ENCODE measurements at places on chromosomes 16 and 17.

- DNase-seq, result no peak
Measured at GRCh38 chr16:72300892-72301291, 128.9 kb upstream of the PMFBP1 start.

DNA sequence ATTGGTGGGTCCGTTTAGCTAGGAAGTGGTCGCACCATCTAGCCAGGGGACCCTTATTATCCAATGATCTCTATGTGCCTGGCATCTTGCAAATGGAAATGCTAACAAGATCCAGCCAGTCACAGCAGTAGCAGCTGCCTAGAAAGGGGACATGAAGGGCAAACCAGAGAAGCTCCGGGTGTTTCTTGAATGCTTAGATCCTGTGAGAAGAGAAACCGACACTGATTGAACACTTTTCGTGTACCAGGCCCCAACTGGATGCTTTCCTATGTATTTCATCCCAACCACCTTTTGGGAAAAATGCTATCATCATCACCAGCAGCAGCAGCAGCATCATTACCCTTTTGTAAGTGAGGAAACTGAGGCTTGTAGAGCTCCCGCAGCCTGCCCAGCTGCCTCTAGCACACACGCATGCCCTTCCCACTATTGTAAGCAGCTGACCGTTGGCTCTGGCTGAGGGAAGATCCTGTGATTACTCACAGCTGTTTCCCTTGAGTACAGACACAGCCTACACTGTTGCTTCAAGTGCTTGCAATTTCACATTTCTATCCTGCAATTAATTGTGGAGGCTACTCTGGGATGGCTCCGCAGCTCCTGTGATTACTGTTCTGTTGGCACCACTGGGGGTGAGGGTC lies 180.7 kb upstream of the CACNG5 start:
- no peak for DNase-seq

- DNase-seq, result no peak
Measured at GRCh38 chr17:69175625-69176456, 34.1 kb upstream of the ABCA6 start.

- DNase-seq, result no peak
Measured at GRCh38 chr17:59769887-59770286, 62.4 kb downstream of the VMP1 start.

DNA sequence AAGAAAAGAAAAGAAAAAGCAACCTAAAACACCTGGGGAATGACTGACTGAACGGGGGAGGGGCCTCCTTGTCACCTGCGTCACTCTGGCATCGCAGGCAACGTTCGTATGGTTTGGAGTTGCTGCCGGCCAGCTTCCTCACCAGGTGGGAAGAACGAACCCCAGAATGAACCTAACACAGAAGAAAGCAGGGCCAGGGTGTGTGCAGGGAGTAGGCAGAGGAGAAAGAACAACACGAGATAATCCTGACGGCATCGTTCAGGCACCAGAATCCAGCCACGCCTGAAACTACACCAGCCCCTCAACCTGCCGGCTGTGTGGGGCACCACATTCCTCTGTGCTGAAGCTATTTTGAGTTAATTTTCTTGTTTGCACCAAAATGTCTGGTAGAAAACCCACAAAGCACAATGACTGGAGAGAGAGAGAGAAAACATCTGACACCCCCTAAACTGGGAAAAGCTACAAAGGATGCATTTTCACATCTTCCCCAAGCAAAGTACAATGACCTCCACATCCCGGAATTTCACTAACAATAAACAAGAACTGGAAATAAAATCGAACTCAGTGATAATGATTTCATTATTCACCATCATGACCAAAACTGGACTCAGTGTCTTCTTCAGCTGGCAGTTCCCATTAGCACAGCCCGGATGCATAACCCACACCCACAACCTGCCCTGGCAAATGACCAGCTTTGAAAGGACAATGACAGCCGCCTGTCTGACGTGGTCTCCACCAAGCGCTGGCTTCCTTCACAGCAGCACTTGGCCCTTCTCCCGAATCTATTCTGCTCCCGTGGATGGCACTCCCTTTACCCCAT lies 23.6 kb downstream of the RAB40B start:
- DNase-seq, result no peak

GRCh38 chr16:6663668-6664067 lies 669.0 kb upstream of the RBFOX1 start:
- DNase-seq, result no peak

DNA sequence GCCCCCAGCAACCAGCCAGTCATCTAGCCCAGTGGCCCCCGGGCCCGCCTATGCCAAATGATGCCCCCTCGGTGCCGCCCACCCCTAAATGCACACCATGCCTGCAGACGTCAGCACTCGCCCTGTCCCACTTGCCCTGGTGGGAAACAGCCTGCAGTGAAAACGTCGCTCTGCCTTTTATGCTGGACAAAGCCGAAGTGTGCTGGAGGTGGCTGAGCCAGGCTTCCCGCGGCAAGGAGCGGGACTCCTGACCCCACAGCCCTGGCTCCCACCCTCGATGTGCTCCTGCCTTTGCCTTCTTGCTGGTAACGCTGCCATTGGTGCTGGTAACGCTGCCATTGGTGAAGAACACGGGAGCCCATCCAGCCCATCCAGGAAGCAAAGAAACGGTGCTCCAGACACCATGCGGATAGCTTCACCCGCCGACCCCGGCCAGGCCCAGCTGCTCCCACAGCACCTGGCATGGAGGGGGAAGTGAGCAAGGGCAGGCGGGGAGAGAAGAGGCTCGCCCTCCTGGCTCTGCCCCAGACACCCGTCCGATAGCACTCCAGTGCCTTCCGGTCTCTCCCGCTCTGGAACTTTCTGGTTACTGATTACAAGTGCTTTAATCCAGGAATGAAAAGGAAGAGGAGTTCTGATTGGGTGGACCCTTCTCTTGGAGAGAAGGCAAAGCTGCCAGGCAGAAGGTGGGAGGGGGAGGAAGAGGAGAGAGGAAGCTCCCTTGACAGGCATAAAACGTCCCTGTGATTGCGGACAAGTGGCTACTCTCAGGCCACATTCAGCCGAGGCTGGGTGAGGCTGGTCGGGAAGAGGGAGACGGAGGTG lies 4.0 kb upstream of the BAIAP2 start:
- DNase-seq, result no peak

DNA sequence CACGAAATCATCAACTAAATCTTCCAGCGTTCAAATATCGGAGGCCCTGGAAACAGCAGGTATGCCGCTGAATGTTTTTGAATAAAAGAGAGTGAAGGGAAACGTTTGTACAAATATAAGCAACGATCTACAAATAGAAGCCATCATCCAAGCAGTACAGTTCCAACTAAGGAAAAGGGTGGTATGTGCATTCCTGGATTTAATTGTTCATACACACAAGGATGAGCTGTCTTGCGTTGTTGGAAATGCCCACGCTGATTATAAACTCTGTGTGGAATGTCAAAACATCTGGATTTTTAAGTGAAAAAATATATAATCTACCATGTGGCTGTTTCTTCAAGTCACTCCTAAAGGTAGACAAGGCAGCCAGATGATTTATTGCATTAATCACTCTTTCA lies 191.8 kb upstream of the HSBP1 start:
- DNase-seq, result no peak

- DNase-seq, result no peak
Measured at GRCh38 chr16:75239542-75240122, 11.8 kb downstream of the BCAR1 start.

DNA sequence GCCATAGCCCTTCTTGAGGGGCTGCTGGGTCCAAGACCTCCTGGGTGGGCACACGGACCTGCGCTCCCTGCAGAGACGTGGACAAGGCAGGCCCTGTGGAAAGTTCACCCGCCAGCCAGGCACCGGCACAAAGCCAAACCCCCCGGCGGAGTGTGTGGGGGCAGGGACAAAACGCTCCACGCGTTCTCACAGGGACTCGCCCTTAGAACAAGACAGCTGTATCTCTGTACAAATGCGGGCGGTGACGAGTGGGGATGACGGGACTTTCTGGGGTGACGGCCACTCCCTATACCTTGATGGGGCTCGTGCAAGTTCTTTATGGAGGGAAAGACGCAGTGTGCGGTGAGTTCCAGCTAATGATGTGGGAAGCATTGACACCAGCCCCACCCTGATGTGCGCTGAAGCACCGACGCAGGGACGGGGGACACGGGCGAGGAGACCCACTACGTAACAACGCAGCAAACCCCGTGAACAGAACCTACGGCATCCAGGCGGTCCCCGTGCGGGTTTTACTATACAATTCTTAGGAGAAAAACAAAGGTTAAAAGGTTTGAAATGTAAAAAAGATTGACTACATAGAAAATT lies 49.4 kb downstream of the LMF1 start:
- DNase-seq, result no peak

GRCh38 chr17:67431249-67432015 lies 54.4 kb downstream of the PITPNC1 start:
- no peak for DNase-seq

- DNase-seq, result no peak
Measured at GRCh38 chr16:78593352-78593751, 493.9 kb downstream of the WWOX start.

- DNase-seq, result no peak
Measured at GRCh38 chr16:16095646-16096045, 127.6 kb downstream of the ABCC6 start.

- no peak for DNase-seq
Measured at GRCh38 chr17:29057361-29057760, 14.4 kb downstream of the PIPOX start.

DNA sequence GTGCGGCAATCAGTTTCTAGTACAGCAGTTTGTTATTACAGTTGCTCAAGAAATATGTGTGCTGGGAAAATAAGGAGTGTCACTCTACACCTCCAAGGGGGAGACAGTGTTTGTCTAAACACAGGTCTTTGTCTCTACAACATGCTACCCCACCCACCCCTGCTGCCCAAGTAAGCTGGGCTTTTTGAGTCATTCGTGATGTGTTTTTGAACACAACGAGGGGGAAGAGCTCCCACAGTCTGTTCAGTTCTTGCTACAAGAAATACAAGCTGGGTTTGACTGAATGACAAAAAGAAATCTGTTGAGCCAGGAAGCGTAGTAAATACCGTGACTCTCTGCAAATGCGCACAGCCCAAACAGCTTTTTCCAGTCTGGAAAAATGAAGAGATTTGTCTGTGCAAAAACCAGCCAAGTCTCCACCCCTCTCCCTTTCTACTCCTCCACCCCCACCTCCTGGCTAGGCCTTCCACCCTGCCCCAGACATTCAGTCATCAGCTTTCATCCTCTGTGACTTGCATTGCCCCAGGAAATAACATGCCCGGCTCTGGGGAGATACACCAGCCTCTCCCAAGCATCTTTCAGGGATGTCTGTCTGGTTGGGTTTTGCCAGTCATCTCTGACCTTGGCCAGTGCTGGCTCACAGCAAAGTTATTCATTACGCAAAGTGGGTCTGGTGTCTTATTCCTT lies 25.7 kb downstream of the CHD9 start:
- DNase-seq, result no peak

GRCh38 chr16:85134076-85134788 lies 22.0 kb upstream of the CIBAR2 start:
- DNase-seq, result no peak

GRCh38 chr16:74562117-74562516 lies 44.8 kb downstream of the GLG1 start:
- no peak for DNase-seq

DNA sequence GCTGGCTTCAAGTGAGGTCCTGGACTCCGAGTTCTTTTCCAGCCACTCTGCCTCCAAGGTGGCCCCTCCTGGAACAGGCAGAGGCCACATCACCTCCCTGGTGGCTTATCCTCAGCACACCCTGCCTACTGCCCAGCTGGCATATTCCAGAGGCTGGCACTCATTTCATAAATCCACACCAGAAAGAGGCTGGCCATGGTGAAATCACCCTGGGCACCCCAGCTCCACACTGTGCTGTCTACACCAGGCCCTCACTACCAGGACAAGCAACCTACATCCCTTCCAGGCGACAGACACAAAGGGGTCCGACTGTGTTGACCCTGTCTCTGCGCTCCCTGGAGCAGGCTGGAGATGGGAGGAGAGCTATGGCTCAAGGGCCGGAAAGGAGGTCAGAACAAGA lies 100.2 kb downstream of the C16orf78 start:
- DNase-seq, result no peak

DNA sequence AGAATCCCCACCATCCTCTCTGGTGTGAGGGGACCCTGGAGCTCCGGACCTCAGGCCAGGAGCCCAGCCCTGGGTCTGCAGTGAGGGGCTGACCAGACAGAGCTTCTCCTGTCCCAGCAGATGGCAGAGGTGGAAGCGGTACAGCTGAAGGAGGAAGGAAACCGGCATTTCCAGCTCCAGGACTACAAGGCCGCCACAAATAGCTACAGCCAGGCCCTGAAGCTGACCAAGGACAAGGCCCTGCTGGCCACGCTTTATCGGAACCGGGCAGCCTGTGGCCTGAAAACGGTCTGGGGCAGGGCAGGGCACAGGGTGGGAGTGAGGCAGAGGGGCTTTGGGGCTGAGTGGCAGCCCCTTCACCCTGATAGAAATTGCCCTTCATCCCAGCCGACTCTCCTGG lies 527 bp downstream of the UNC45B start:
- DNase-seq, result no peak

- DNase-seq, result no peak
Measured at GRCh38 chr17:73650140-73650539, 5.9 kb upstream of the SDK2 start.

GRCh38 chr16:8391257-8391656 lies 199.1 kb downstream of the TMEM114 start:
- DNase-seq, result no peak

- no peak for DNase-seq
Measured at GRCh38 chr17:142876-143784, 5.8 kb downstream of the SCGB1C2 start.

- DNase-seq, result no peak
Measured at GRCh38 chr16:1550069-1550468, 16.6 kb downstream of the TMEM204 start.

DNA sequence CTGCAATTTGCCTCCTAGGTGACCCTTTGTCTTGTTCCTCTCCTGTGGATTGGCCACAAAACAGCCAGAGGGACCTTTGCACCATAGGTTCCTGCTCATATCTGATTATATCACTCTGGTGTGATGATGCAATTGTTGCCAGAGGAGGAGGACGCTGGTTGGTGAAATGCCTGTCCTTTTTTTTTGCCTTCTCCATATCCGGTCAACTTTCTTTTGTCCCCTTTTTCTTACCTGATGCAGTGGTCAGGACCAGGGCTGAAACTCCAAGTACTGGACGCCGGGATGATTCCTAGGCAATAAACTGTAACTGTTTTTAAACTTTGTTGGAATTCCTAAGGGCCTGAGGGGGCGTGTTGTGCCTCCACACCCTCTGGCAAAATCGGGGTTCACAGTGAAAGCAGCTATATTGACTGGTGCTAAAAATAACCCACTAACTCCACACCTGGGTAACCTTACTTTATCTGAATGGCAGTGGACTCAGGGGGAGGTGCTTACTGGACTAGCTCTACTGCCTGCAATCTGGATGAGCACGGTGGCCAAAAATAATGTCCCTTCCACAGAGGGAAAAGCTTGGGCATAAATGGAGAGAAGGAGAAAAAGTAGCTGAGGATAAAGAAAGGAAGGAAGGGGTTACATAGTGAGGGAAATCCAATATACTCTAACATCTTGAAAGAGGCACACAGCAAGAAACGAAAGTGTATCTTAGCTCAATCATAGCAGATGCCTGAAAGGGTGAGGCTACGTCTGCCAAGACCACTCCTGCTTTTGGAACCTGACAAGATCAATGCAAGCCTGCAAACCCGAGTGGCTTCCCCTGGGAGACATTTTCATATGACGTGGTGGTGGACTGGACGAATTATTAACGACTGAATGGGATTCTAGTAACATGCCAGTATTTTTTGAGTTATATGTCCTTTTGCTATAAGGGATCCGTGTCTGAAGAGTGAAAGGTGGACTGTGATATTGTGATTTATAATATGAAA lies 28.4 kb upstream of the ZNF423 start:
- no peak for DNase-seq

- DNase-seq, result no peak
Measured at GRCh38 chr17:49063652-49064051, 66.5 kb downstream of the IGF2BP1 start.

Data from GM12892 (cell line).